Left renal pelvis (tissue), 4 donors: ENCODE measurements at places on chromosomes 3 and 15. TPM values are rescaled to one million over a fixed set of nuclear protein-coding genes. Genes with fewer than 3 reads are reported as not detected.

DNA sequence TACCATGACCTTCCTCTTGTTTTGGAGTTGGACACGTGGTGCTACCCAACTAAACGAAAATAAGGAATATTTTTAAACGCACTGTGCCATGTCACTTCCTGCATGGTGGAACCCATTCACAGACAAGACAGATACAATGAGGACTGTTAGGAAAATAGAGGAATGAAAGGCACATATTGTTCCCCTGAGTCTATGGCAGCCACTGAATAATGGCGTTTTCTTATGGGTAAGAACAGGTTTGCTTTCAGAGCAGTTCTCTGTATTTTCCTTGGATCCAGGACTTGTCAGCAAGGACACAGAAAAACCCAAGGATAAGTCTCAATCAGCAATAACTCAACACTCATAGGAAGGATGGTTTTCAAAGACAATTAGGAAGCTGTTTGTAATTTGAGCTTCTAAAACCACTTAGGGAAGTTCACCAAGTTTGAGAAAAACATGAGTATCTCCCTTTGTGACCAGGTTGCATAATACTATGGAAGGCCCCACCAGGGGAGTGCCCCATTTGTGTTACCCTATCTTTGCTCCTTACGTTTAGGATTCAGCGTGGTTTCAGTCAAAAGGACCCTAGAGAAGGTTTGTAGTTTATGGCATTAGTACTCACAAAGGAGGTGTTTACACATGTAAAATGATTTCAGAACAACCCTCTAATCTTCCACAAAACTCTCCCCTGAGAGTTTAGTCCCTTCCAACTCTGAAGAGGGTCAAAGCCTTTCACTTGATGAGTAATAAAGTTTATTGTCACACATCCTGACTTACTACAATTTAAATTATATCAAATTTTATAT lies 487.2 kb upstream of the ATP11B start:
- DNase-seq: no peak

- DNase-seq: no peak
Observed at GRCh38 chr15:66785637-66786036, 83.6 kb downstream of the SMAD6 start.

GRCh38 chr3:15385901-15386653 lies 41.3 kb downstream of the METTL6 start:
- DNase-seq: no peak

Gene ALG3
- 31.5 TPM for polyA plus RNA-seq

Gene ECE2
- not detected for polyA plus RNA-seq

Gene ST3GAL6
- 78.4 TPM for polyA plus RNA-seq

DNA sequence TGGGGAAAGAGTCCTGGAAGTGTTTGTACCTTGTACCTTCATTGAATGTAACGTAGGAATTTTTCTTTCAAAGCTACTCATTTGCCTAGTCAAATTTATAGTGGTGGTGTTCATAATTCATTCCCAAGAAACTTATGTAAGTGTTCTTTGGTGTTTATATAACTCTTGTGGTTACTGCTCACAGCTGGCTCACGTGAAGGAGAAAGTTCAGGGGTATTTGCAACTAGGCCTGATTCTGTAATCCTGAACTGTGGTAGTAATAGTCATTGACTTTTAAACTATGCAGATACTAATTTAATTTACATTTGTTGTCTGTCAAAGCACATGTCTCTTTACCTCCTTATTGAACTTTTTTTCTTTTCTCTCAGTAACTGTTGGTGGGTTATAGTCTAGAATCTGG lies 50.5 kb upstream of the TEX264 start:
- no peak for DNase-seq

Gene ZNF774
- 4.8 TPM for polyA plus RNA-seq

DNA sequence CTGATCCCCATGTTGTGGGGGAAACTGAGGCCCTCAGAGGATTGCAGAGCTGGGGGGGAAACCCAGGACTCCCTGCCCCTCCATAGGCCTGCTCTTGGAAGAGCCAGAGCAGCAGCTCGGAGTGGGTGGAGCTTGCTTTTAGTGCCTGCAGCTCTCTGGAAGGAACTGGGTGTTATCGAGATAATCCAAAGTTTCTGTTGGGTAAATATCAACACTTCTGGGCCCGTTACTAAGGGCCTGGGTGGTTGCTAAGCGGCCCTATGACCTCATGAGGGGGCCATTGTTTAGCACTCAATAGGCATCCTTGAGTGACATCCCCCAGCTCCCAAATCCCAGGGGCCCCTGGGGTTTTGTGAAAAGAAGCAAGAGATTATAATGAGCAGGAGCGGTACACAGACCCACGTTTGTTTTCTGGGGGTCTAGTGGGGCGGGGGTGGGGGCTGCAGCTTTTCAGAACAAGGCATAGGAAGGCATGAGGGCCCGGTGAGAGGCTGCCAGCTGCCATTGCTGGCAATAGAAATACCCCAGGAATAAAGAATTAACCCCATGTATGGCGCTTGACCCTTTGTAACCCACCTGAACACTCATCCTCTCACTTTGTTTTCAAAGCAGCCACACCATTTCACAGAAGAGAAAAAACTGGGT lies 48.3 kb upstream of the ATP2B2 start:
- no peak for DNase-seq

DNA sequence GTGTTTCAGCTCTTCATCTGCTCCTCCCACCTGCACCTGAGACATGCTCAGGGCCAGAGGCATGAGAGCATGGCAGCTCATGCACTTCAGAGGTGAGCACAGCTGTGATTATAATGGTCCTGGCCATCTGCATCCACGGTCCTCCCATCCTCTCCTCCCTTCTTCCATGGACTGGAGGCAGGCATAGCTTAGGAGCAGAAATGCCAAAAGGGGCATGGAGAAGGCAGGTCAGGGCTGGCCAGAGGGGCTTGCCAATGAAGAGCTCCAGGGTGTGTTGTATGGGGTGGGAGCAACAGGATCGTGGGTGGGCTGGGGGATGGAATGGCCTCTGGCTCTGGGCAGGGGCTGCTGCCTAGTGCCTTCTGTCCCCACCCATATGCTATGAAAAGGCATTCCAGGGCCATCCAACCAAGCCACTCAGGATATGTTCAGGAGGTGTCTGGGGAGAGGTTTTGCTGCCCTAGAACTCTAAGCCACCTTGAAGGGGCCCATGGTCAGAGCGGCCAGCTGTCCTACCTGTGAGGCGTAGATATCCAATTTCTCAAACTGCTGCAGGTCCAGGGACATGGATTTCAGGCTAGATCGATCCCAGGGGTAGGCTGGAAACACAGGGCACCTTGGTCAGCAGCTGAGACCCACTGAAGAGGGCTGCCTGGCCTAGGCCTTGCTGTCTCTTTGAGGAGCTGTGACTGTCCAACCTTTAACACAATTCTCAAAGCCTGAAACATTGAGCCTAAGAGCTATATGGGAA lies 26.1 kb downstream of the KY start:
- no peak for DNase-seq

GRCh38 chr15:77808075-77808474 lies 175.4 kb upstream of the LINGO1 start:
- DNase-seq: no peak

DNA sequence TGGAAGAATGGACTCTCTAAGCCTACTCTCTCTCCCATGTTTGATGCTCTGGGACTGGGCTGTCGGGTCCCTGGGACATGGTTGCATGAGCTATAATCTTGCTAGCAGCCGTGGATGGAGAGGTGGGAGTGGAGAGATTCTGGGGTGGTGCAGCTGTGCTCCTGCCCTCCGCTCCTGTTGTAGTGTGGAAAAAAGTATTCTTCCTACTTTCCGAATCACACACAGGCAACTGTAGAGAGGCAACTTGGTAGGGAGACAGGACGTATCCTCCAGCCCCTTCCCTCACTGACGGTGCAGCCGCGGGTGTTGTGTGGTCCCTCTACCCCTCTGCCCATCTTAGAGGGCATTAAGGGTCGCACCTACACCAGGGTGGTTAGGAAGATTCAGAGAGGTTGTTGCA lies 281.4 kb upstream of the TLE3 start:
- no peak for DNase-seq

DNA sequence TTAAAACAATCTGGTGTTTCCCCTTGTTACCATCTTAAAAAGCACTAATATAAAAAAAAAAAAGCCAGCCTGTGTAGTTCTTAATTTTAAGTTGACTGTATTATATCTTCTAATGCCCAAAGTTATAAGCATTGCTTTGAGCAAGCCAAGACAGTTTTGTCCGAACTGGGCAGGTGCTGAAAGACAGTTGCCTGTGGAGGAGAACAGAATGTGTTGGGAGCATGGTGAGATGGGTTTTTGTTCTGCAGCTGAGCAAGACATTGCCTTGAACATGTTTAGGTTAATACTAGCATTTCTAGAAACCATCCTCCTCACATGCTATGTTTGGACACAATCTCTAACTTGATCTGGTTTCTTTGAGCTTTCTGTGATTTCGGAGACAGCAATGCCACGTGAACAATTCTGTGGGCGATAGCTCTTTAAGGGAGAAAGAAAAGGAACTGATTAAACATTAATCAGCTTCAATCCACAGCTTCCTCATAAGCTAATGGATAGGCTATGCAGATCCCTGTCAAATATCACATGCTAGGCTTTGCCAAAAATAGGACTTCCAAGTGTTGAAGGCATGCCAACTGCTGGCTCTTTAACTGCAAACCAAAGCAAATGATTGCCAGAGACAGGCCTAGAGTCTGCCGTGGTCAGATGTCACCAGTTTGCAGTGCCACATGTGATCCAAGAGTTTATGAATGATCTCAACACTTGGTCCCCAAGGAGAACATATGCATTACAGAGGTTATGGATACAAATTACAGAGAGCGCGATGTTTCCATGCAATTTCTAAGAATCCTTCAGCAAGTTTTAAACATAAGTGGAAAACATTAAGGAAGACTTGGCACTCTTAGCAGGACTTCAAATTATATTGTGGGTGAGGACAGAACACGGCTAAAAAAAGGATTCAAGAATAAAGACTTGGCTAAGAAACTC lies 428.1 kb downstream of the ROBO2 start:
- no peak for DNase-seq

Gene TLE3
- 31.3 TPM for polyA plus RNA-seq

GRCh38 chr3:50464569-50464968 lies 38.9 kb downstream of the CACNA2D2 start:
- no peak for DNase-seq

Gene GAP43
- polyA plus RNA-seq: 0.52 TPM

Gene SYNM
- 1.9 TPM for polyA plus RNA-seq

DNA sequence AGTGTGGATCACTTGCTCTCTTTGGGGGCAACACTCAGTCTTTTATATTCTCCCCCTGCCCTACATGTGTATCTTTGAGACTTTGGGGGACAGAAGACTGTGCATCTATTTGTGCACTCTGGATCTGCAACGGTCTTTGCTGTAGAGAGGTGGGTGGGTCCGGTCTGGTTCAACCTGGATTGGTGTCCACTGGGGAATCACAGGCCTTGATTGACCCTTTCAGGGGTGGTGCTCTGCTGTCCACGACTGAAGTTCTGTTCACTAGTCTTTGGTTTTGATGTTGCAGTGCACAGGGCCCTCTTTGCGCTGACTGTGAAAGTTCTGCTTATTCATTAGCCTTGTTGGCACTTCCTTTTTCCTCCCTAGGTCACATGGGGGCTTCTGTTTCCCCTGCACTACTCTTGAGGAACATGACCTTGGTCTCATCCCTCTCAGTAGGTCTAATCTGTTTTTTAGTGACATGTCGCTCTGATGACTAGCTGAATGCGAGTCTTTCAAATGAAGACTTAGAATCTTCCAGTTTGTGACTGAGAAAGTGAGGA lies 284.2 kb downstream of the SV2B start:
- DNase-seq: no peak

- DNase-seq: no peak
Observed at GRCh38 chr3:114226313-114226712, 11.1 kb downstream of the ZNF80 start.

- DNase-seq: no peak
Observed at GRCh38 chr3:137687181-137687879, 76.8 kb upstream of the SOX14 start.

GRCh38 chr3:46830801-46831200 lies 32.4 kb downstream of the MYL3 start:
- no peak for DNase-seq
